ENCODE measurements at places on chromosomes 7 and 10.

- no peak for DNase-seq
Measured at GRCh38 chr7:49703881-49704280, 69.6 kb upstream of the VWC2 start.

- no peak for DNase-seq
Measured at GRCh38 chr7:36058020-36058592, 94.9 kb upstream of the EEPD1 start.

DNA sequence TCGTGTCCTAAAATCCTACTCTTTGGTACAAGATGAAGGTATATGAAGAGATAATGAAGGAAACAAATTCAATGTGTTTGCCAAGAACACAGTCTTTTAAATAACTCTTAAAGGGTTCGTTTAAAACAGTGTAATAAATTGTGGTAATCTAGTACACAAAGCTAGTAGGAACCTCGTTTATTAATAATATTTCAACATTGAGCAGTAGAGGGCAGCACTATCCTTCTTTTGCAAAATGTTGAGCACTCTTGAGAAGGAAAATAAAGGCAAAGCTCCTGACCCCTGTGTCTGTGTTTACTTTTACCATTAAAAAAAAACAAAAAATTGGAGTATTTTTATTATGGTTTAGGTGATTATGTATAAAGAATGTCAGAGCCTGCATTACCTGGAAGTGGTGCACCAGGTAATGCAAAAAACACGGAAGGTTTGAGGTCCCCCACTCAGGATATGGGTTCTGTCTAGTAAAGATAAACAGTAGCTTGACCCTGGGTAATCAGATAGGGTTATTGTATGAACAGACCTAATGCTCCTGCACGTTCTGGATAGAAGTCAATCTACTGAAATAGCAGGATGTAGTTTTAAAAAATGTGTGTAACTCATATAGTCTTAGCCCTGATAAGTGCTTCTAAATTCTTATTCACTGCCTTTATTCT is 5.7 kb upstream of the GOT1 start:
- no peak for DNase-seq

DNA sequence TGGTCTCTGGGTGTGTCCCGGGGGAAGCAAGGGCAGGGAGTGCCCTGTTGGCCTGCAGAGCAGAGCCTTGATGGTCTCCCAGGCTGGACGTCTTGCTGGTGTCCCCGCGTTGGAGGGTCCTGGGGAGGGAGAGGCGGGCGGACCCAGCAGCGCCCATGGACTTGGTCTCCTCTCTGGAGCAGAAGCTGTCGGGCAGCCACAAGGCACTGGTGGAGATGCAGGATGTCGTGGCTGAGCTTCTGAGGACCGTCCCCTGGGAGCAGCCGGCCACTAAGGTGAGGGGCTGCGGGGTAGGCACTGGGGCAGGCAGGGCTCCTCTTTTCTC is 20.9 kb downstream of the TTYH3 start:
- no peak for DNase-seq

DNA sequence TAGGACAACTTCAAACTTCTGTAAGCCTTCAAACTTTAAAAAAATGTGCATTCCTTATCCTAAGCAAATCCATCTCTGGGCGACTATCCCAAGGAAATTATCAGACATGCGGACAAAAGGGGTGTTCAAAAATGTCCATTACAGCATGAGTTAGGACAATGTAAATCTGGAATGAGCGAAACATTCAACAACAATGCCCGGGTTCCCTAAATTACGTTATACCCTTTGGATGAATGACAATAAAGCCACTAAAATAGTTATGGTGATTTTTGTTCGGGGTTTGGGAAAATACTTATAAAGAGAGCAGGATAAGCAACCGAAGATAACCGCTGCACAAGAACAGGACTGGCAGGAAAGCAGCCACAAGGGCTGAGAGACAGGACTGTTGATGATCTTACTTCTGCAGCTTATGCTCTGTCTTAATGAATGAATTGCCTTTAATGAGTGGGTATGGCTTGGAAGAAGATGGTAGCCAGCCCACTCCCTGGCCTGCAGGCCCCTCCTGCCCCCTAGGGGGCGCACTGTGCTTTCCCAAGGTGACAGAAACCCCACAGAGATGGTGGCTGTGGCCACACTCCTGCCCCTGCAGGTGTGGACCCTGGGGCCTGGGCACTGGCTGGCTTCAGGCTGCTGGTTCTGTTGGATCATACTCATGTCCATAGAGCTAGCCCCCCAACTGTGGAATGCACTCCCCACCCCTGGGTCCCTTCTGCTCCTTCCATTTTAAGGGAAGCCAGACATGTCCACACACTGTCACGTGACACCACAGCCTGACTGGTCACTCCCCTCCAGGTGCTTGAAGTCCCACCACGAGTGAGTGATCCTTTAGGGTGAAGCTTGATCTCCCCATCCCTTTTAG is 45.0 kb downstream of the ZCCHC24 start:
- peak; percentile 29 for DNase-seq

- no peak for DNase-seq
Measured at GRCh38 chr10:104574427-104574826, 66.7 kb upstream of the SORCS3 start.

Data from T-helper 9 cell (primary cell).